ENCODE measurements at places on chromosomes 1 and 21. TPM values are rescaled to one million over a fixed set of nuclear protein-coding genes. Genes with fewer than 3 reads are reported as not detected.

C8B gene
- not detected for total RNA-seq

PCAT6 gene
- not detected for total RNA-seq

S100A1 gene
- 0.54 TPM for total RNA-seq

SAMD11 gene
- 1.6 TPM for total RNA-seq

SEMA4A gene
- 1.4 TPM for total RNA-seq

C2CD4D gene
- not detected for total RNA-seq

CXADR gene
- total RNA-seq = 2.0 TPM

AMY1B gene
- not detected for total RNA-seq

C1QC gene
- not detected for total RNA-seq

S100A14 gene
- 0.18 TPM for total RNA-seq

FCRL2 gene
- not detected for total RNA-seq

FLAD1 gene
- total RNA-seq = 5.2 TPM

TCP10L gene
- total RNA-seq = 0.45 TPM

SLC30A7 gene
- 14.6 TPM for total RNA-seq

SPRR2G gene
- not detected for total RNA-seq

PCP4L1 gene
- not detected for total RNA-seq

BCL2L15 gene
- total RNA-seq = not detected

PCSK9 gene
- total RNA-seq = 2.5 TPM

FTCD gene
- 0.27 TPM for total RNA-seq

KIAA1614 gene
- 9.7 TPM for total RNA-seq

LORICRIN gene
- total RNA-seq = not detected

RPE65 gene
- not detected for total RNA-seq

LAMB3 gene
- 5.9 TPM for total RNA-seq

NAXE gene
- total RNA-seq = 22.7 TPM

SH2D1B gene
- under 0.01 TPM for total RNA-seq

PDZK1 gene
- not detected for total RNA-seq

FMOD gene
- 6.6 TPM for total RNA-seq

AQP10 gene
- not detected for total RNA-seq

TFF2 gene
- total RNA-seq = not detected

PTPN14 gene
- 46.6 TPM for total RNA-seq

CD1D gene
- not detected for total RNA-seq

Measured in fibroblast of the aortic adventitia (primary cell).